GM13977 (cell line): ENCODE measurements at places on chromosomes 6 and 20.

GRCh38 chr6:42960243-42961019 is at the start of gene GNMT:
Gene GNMT (plus strand): TSS chr6:42960754. CDS start chr6:42960768, 14 bp downstream.
- peak; percentile 63 for DNase-seq

DNA sequence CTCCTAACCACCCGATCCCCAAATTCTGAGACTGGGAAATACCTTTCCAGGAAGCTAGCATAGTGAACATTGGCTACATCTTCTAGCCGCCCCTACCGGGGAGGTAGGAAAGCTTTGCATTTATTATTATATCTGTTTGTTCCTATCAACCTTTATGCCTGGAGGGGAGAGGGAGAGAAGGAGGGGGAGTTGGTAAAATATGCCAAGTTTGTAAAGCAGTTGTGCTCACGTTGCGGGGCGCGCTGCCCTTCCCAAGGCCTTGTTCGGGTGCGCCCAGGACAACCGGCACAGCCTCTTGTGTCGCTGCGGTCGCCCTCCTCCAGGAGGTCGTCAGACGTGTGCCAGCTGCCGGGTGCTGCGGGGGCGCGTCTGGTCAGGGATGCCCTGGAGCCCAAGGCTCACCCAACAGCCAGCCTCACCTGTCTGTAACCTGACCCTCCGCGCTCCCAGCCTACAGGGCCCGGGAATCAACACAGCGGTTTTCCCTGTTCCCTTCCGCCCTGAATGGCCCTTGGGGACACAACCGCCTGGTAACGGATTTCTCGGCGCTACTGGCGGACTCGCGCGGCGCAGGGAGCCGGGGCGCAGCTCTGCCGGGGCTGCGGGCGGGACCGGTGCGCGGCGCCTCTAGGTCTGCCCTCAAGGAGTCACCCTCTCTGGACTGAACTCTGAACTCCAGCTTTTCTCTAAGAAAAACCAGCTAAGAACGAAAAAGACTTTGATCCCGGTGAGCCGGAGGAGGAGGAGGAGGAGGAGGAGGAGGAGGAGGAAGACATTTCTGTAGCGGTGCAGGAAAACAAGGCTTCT is 1.1 kb upstream of the OVOL2 start:
- no peak for DNase-seq

DNA sequence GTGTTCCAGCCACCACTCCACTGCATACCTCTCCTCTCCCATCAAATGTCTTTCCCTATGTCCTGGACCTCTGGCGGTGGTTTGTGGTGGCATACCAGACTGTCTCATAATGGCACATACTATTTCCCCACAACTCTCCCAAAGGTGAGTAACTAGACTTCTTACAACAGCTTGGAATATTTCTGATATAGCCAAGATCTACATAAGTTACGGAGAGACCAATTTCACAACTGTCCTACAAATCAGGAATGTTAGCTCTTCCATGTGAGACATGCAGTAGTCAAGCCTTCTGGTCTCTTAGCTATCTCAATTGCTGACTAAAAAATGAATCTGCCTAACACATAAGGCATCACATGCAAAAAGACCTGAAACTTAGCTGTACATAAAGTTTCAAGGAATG is 588.9 kb downstream of the RNF144B start:
- no peak for DNase-seq

DNA sequence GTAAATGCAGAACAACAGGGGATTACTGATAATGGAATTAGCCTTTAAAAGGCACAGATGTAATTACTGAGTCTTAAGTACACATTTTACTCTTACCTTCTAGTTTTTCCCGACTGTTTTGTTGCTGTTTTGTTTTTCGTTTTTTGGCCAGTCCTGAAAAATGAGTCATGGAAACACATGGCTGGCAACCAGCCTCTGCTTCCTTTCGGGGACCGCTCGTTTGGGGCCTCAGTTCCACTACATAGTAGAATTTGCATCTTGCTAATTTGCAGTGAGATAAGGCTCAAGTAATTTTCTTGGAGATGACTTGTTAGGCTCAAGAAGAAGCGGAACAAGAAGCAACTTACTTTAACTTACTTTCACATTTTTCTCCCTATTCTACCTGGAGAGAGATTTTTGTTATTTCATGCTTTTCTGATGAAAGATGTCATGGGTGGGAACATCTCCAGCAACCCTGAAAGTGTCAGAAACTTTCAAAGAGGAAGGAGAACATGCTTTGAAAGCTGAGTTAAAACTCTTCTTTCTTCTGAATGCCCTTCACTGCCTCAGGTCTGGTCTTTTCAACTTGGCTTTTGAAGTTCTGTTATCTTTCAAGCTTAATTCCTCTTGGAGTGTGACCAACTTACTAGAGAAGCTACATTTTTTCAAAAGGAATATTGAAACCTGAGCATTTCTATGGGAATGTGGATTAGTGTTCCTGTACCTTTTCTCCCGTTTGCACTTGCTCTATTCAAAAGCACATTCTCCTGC is 71.5 kb upstream of the HDAC2 start:
- no peak for DNase-seq
